Naive thymus-derived CD4-positive, alpha-beta T cell (primary cell): ENCODE measurements at places on chromosomes 5 and 9. TPM values are rescaled to one million over a fixed set of nuclear protein-coding genes. Genes with fewer than 3 reads are reported as not detected.

DNA sequence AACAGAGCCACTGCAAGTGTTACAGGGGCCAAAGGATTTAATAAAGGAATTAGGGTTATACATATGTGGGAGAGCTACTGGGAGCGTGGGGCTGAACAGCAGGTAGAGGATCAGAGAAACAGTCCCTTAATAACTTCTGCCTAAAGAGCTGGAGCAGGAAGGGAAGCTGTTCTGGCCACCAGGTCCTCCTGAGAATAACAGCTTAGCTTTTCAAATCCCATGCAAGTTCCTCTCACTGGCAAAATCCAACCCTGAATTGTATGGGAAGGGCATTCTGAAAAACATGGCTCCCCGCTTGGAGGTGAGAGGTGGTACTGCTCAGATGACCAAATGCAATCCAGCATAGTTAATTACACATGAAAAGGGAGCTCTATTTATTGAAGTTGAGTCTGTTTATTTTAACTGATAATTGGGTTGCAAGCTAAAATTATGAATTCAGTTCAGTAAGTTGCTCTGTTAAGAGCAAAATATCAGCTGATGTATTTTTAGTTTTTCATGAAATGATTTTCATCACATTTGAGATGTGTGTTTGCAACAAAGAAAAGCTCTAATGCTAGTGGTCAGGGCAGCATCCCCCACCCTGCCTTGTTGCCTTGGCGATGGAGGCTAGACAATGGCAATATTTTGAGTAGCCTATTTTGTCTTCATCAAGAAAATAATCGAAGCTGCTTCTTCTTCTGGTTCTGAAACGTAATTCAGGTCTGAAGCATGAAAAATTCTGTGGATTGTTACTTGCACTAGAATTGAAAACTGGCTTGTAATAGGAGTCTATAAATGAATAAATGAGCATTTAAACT lies 58.4 kb upstream of the SH3GL2 start:
- H3K4me3 ChIP-seq = no peak overlapping the region
- no peak for DNase-seq
- H3K4me1 ChIP-seq = no peaks in the 10 kb centered on the region
- H3K27me3 ChIP-seq = no peaks in the 10 kb centered on the region

- H3K36me3 ChIP-seq = no peaks in the 10 kb centered on the region
- H3K4me3 ChIP-seq = no peak overlapping the region
- no peak for DNase-seq
- H3K27ac ChIP-seq = no peak overlapping the region
- no peaks in the 10 kb centered on the region for H3K27me3 ChIP-seq
Measured at GRCh38 chr9:100670719-100671118, 92.8 kb downstream of the CAVIN4 start.

The CDC14B gene
- 5.1 TPM for total RNA-seq

DNA sequence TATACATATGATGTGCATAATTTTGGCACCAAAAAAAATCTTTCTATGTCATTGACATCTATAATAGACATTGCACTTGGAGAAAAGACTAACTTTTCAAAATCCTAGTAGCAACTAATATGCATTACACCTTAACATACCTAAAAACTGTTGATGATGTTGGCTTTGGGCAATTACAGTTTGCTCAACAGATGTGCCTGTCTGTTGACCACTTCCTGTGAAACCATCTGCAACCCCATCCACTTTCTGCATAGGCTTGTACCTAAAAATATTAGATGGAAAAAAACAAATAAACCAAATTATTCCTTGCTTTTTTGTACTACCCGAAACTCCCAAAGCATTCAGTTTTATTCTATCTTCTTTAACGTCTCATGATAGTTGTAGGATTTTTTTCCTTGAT lies 248.6 kb downstream of the RFX3 start:
- H3K4me3 ChIP-seq = no peak overlapping the region
- no peaks in the 10 kb centered on the region for H3K4me1 ChIP-seq
- peaks cover 6% of the 10 kb centered on the region for H3K36me3 ChIP-seq
- no peak for DNase-seq

DNA sequence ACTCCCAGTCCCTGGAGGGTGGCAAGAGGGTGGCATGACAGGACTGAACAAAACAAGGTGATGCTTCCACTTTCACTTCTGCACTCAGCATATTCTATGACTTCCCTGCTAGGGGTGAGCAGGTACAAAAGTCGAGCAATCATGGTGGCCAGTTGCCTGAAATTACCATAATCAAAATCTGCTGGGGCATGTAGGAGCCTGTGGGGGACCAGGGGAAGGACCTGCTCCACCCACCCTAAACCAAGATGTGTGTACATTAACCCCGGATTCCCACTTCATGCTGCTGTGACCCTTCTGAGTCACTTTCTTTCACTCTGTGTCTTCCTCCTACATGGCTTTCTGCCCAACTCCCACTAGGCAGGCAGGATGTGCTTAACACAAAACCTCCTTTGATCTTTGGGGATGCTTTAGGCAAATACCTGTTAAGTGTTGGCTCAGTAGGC lies 73.3 kb upstream of the PHF24 start:
- no peaks in the 10 kb centered on the region for H3K27me3 ChIP-seq
- no peak for DNase-seq
- H3K36me3 ChIP-seq = no peaks in the 10 kb centered on the region
- H3K4me1 ChIP-seq = no peaks in the 10 kb centered on the region
- H3K27ac ChIP-seq = no peak overlapping the region

The PKD2L2 gene
- total RNA-seq = 0.46 TPM

GRCh38 chr9:100150214-100150613 lies 51.2 kb downstream of the INVS start:
- no peaks in the 10 kb centered on the region for H3K36me3 ChIP-seq
- DNase-seq = no peak
- no peaks in the 10 kb centered on the region for H3K4me1 ChIP-seq
- no peak overlapping the region for H3K4me3 ChIP-seq
- H3K27ac ChIP-seq = no peak overlapping the region
- no peaks in the 10 kb centered on the region for H3K27me3 ChIP-seq

GRCh38 chr9:20832775-20833174 lies 148.7 kb downstream of the FOCAD start:
- no peak overlapping the region for H3K4me3 ChIP-seq
- no peaks in the 10 kb centered on the region for H3K36me3 ChIP-seq
- no peak for DNase-seq
- no peaks in the 10 kb centered on the region for H3K27me3 ChIP-seq

GRCh38 chr5:162852134-162852533 lies 585.3 kb upstream of the CCNG1 start:
- no peak overlapping the region for H3K27ac ChIP-seq
- no peak for DNase-seq
- H3K4me3 ChIP-seq = no peak overlapping the region
- no peaks in the 10 kb centered on the region for H3K36me3 ChIP-seq
- H3K27me3 ChIP-seq = no peaks in the 10 kb centered on the region

The CTXN3 gene
- total RNA-seq = not detected in 2 replicates

GRCh38 chr5:74174366-74174765 lies 466.2 kb downstream of the ENC1 start:
- H3K4me1 ChIP-seq = no peaks in the 10 kb centered on the region
- DNase-seq = no peak
- H3K36me3 ChIP-seq = no peaks in the 10 kb centered on the region

DNA sequence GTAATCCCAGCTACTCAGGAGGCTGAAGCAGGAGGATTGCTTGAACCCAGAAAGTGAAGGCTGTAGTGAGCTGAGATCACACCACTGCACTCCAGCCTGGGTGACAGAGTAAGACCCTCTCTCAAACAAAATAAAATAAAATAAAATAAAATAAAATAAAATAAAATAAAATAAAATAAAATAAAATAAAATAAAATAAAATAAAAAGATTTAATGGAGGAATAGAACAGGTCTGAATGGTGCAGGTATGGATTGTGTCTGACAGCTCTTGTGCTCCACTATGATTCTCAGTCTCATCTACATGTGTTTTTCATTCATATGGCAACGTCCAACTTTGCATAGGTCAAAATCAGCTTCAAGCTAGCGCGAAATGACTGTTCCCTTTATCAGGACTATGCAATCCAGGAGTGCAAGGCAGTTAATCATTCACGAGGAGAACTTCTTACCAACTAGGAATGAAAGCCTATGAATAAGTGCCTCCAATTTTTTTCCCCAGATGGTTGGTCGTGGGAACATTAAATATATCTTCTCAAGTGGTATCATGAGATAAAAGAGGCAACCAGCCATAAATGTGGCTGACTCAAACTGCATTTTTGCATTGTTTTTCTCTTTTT lies 1392.3 kb upstream of the CDH9 start:
- no peak overlapping the region for H3K4me3 ChIP-seq
- DNase-seq = no peak
- no peaks in the 10 kb centered on the region for H3K4me1 ChIP-seq
- no peaks in the 10 kb centered on the region for H3K27me3 ChIP-seq
- no peaks in the 10 kb centered on the region for H3K36me3 ChIP-seq

The PCDHB7 gene
- not detected for total RNA-seq

The KCTD16 gene
- total RNA-seq = not detected

DNA sequence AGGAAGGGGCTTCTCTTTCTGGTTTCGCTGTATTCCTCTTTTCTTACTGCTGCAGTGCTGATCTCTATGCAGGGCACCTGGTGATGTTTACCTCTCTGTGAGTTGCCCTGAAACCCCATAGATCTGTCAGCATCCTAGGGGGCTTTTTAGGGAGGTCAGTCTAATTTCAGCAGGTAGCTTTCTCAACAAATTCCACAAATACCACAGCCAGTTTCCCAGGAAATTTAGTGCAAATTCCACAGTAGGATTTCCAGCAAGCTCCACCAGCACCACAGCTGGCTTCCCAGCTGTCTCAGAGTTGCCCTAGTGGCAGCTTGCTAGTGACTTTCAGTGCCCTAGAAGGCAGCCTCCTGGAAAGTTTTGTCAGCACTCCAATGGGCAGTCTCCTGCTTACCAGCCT lies 379.1 kb upstream of the SMC2 start:
- H3K4me1 ChIP-seq = no peaks in the 10 kb centered on the region
- no peak overlapping the region for H3K27ac ChIP-seq
- no peaks in the 10 kb centered on the region for H3K27me3 ChIP-seq
- no peak overlapping the region for H3K4me3 ChIP-seq
- DNase-seq = no peak
- no peaks in the 10 kb centered on the region for H3K36me3 ChIP-seq

GRCh38 chr9:84271531-84271900 lies 69.0 kb downstream of the SLC28A3 start:
- H3K4me1 ChIP-seq = no peaks in the 10 kb centered on the region
- no peaks in the 10 kb centered on the region for H3K27me3 ChIP-seq
- H3K4me3 ChIP-seq = no peak overlapping the region
- no peaks in the 10 kb centered on the region for H3K36me3 ChIP-seq
- DNase-seq = peak; percentile 35

The ROPN1L gene
- total RNA-seq = 0.61 TPM

DNA sequence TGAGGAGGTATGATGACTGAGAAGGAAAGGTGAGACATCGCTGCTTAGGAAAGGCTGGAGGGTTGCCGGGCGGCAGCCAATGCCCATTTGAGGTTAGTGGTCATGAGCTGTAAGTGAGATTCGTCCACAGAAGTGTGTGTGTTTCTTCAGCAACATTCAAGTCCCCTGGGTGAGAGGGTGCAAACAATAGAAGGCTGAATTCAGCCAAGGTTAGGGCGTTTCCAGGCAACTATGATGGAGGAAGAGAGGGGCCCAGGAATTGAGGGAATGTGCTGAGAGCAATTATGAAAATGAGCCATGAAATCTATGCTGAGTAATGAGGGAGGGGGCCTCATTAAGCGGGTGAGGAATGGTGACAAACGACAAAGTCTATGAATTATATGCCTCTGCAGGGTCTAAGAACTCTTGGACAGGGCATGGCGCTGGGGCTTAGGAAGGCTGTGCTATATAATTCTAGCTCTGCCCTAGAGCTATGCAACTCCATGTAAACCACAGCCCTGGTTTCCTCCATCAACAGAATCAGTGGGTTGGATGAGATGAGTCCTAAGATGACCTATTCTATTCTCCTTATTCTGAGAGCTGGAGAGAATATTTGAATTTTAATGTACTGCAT lies 96.0 kb downstream of the SLIT3 start:
- no peak overlapping the region for H3K27ac ChIP-seq
- no peaks in the 10 kb centered on the region for H3K36me3 ChIP-seq
- H3K4me3 ChIP-seq = no peak overlapping the region
- DNase-seq = no peak
- H3K4me1 ChIP-seq = no peaks in the 10 kb centered on the region

The EPB41L4A gene
- total RNA-seq = 0.30 TPM

The ANKRD18A gene
- 14.9 TPM for total RNA-seq

DNA sequence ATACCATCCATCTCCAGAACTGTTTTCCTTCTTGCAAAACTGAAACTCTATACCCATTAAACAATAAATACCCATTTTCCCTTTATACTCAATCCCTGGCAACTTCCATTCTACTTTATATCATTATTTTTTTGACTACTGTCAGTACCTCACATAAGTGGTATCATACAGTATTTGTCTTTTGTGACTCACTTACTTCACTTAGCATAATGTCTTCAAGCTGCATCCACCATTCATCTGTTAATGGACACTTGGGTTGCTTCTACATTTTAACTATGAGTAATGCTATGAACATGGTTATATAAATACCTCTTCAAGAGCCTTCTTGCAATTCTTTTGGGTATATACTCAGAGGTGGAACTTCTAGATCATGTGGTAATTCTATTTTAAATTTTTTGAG lies 11.6 kb upstream of the TYRP1 start:
- H3K36me3 ChIP-seq = no peaks in the 10 kb centered on the region
- no peak overlapping the region for H3K4me3 ChIP-seq
- H3K27me3 ChIP-seq = no peaks in the 10 kb centered on the region
- no peak overlapping the region for H3K27ac ChIP-seq
- no peak for DNase-seq

The BTNL3 gene
- not detected for total RNA-seq

GRCh38 chr9:1743121-1743960 lies 271.8 kb upstream of the SMARCA2 start:
- H3K36me3 ChIP-seq = no peaks in the 10 kb centered on the region
- no peaks in the 10 kb centered on the region for H3K4me1 ChIP-seq
- no peak for DNase-seq
- no peak overlapping the region for H3K4me3 ChIP-seq
